Renal pelvis (tissue), 12 donors: ENCODE measurements at places on chromosomes 3 and 15. TPM values are rescaled to one million over a fixed set of nuclear protein-coding genes. Genes with fewer than 3 reads are reported as not detected.

The SOX14 gene
- not detected for polyA plus RNA-seq

- DNase-seq = no peak
Observed at GRCh38 chr3:46935168-46935858, 41.2 kb downstream of the CCDC12 start.

The DPPA2 gene
- polyA plus RNA-seq = 0.92 TPM

DNA sequence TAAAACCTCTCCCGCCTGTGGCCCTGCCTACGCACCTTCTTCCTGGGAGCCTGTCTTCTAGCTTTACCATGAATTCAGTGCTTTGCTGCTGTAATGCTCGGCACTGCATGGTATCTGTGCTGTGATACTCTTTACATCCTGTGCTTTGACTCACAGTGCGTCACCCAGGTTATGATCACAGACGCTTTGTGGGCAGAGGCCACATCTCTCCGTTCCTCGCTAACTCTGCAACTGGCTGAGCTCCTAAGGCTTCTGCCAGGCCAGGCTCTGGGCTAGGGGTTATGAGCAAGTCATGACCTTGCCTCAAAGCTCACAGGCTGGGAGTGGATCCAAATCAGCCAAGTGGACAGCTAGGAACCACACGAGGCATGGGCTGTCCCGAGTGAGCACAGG is 23.2 kb downstream of the SPTBN5 start:
- no peak for DNase-seq

DNA sequence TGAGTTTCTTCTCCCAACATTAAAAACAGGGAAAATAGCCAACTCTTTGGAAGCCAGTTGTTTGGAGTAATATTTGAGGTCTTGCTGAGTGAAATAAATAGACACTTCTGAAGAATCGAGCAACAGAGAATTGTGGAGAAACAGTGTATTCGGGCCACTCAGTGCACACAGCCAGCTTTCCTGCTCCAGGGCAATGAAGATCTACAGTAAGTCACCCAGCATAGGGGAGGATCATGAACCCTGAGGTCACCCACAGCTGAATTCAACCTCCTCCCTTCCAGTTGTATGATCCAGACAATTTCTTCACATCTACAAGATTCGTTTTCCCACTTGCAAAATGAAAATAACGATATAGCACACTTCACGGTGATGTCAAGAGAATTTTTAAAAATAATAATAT is 161.7 kb upstream of the BCL6 start:
- no peak for DNase-seq
